Nephron progenitor cell (in vitro differentiated cells): ENCODE measurements at places on chromosomes 1 and 21.
A peak's percentile ranks its signal among the peaks of the same experiment; 100 is the strongest.

GRCh38 chr1:90835661-90836344 lies 118.7 kb upstream of the BARHL2 start:
- peak; percentile 40 for DNase-seq

GRCh38 chr1:19613171-19613703 lies 30.9 kb upstream of the NBL1 start:
- DNase-seq, result no peak

- no peak for DNase-seq
Observed at GRCh38 chr1:175331891-175332290, 139.3 kb upstream of the KIAA0040 start.

GRCh38 chr1:47759251-47759935 lies 237.8 kb downstream of the TRABD2B start:
- DNase-seq, result no peak

DNA sequence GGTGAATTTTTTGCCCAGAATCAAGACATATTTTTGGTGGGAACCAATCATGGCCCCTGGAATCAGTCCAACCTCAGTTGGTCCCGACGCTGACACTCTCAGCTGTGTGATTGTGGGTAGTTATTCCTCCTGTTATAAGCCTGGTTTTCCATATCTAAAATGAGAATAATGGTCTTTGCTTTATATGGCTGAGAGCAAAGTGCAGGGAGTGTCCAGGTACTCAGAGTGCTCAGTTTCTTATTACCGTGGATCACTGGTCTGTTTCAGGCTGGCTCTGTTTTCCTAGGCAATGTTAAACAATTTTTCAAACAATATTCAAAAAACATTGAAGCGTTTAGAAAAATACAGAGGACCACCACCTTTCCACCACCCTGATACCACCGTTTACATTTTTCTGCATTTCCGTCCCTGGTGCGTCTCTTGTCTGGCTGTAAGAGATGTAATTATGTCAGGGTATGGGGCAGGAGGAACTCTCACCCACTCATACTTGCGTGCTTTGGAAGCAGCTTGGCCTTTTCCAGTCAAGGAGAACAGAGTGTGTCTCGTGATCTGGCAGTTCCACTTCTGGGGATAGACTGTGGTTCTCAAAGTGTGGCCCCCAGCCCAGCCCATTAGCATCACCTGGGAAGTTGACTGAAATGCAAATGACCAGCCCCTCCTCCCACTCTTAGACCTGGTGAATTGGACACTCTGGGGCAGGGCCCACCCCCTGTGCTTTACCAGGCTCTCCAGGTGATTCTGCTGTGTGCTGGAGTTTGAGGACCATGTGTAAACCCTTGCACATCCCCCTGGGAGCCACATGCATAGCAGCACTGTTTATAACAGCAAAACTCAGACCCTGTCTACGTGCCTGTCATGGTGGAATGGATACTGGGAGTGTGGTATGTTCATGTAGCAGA lies 6.8 kb downstream of the MX1 start:
- DNase-seq, result no peak

DNA sequence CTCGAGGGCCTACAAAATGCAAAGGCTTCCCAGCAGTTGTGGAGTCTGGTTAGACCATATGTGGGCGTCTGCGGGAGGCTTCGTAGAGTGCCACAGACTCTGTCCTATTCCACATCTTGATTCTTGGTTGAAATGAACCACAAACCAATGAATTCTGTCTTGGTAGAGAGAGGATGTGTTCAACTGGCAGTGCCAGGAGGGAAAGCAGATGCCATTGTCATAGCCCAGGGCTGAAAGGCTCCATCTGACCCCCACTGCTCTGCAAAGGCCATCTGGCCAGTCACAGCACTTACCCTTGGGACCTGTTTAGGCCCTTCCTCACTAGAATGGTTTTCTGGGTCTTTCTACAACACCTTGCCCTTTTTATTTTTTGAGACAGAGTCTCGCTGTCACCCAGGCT lies 22.1 kb downstream of the ACOT11 start:
- DNase-seq, result no peak

DNA sequence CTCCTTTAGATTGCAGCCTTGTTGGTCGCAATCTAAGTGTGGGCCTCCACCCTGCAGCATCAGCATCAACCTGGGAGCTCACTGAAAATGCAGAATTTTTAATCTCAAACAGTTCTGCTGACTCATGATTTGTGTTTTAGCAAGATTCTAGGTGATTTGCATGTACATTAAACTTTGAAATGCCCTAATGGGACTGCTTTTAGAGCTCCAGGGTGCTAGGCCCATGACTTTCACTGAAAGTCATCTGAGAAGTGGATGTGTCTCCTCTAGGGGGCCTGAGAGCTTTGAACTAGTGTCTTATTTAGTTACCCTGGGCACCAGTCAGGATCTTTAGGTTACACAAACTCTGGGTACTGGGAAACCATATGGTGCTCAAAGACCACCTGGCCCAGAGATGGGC lies 9.0 kb downstream of the TRIM67 start:
- no peak for DNase-seq

DNA sequence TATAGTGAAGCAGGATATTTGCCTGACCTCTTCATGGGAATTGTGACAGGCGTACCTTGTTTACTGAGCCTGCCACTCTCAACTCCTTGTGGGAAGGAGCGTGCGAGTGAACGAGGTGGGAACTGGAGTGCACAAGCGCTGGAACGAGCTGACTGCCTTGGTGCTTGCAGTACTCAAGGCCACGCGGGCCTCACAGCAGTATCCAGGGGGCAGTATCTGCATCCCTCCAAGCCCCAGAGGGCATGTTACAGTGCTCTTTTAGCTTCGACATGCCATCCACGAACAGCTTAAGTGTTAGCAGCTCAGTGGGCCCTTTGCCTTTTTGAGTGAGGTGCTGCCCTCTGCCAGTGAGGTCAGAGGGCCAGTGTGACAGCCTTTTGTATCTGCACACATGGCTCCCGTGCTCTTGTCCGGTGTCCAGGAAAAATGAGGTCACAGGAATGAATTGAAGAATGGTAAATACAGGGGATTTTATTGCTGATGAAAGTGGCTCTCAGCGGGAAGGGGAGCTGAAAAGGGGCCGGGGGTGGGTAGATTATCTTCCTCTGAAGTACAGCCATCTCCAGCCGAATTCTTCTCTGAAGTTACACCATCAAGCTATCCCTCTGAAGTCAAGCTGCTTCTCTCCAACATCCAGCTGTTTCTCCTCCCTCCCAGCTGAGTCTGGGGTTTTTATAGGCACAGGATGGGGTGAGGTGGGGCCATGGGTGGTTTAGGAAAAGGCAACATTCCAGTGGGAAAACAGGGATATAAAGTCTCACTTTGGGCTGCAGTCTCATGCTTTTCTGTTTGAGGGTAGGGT lies 69.3 kb downstream of the EPB41 start:
- DNase-seq, result peak; percentile 6

GRCh38 chr1:208291923-208292711 lies 47.9 kb upstream of the PLXNA2 start:
- no peak for DNase-seq

DNA sequence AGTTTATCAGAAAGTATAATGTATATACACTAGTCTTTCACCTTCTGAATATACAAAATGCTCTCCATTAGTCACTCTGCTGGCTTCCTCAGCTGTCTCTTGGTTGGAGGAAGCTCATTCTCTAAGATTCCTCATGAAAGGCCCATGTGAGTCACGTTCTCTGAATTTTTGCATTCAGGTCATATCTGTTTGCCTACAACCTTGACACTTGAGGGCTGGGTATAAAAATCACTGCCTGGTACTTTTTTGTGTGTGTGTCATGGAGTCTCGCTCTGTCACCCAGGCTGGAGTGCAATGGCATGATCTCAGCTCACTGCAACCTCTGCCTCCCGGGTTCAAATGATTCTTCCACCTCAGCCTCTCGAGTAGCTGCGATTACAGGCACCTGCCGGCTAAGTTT lies 2.8 kb upstream of the GALNT2 start:
- no peak for DNase-seq

- DNase-seq, result no peak
Observed at GRCh38 chr1:48002142-48002541, 5.0 kb upstream of the TRABD2B start.

- DNase-seq, result no peak
Observed at GRCh38 chr1:41888756-41889155, 30.0 kb downstream of the HIVEP3 start.

- DNase-seq, result no peak
Observed at GRCh38 chr1:52158218-52158617, 16.3 kb downstream of the ZFYVE9 start.

DNA sequence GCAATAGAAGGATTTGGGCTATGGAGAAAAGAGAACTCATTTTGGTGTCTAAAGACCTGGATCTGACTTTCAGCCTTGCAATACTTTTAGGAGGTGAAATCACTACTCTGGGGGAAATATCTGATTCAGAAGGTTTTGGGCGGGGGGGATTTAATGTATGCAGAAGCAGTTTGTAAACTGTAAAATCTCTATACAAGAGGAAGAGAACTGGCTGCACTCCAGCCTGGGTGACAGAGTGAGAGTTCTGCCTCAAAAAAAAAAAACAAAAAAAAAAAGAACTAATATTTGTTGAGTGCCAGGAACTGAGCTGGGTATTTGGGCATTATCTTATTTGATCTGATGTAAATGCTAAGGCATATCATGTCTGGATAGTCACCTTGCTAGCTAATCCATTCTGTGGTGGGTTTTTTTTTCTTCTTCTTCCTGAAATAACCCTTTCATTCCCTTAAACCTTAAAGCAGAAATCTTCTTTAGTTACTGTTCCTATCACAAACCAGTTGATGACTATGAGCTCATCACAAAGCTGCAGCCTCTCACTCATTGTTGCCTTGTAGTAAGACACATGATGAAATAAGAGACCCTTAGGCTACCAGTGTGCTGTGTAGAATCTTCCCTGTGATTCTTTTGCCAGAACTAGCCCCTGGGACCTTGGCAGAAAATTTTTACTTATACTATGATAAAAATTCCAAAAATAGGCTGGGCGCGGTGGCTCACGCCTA lies 35.6 kb upstream of the SLC16A1 start:
- no peak for DNase-seq

- DNase-seq, result no peak
Observed at GRCh38 chr1:7515175-7515574, 255.9 kb upstream of the VAMP3 start.

- DNase-seq, result no peak
Observed at GRCh38 chr1:156281693-156282478, 739 bp downstream of the SMG5 start.

- DNase-seq, result no peak
Observed at GRCh38 chr1:210938416-210938925, 195.5 kb downstream of the KCNH1 start.

- DNase-seq, result no peak
Observed at GRCh38 chr1:231985296-231986023, 358.9 kb downstream of the DISC1 start.

GRCh38 chr21:38561613-38562581 lies 63.6 kb upstream of the ERG start:
- no peak for DNase-seq

- no peak for DNase-seq
Observed at GRCh38 chr21:45376459-45377324, 28.3 kb upstream of the COL18A1 start.

DNA sequence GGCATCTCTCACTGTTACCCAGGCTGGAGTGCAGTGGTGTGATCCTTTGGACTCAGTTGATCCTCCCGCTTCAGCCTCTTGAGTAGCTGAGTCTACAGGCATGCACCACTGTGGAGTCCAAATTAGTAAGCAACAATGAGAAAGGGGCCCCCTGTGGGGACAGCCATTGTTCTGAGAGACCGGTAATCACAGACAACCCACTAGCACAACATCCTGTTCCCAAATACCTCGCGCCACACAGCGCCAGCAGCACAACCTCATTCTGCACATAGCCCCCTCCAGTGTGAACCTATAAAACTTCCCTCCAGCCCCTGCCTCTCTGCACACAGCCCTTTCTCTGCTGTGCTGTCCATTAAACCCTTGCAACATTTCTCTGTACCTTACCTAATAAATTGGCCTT lies 226.4 kb downstream of the DYRK1A start:
- no peak for DNase-seq

- no peak for DNase-seq
Observed at GRCh38 chr1:118257946-118258345, 72.9 kb upstream of the SPAG17 start.

GRCh38 chr1:207868251-207868773 lies 42.6 kb downstream of the CD34 start:
- DNase-seq, result no peak

GRCh38 chr1:217425422-217425821 lies 205.5 kb downstream of the GPATCH2 start:
- DNase-seq, result no peak

DNA sequence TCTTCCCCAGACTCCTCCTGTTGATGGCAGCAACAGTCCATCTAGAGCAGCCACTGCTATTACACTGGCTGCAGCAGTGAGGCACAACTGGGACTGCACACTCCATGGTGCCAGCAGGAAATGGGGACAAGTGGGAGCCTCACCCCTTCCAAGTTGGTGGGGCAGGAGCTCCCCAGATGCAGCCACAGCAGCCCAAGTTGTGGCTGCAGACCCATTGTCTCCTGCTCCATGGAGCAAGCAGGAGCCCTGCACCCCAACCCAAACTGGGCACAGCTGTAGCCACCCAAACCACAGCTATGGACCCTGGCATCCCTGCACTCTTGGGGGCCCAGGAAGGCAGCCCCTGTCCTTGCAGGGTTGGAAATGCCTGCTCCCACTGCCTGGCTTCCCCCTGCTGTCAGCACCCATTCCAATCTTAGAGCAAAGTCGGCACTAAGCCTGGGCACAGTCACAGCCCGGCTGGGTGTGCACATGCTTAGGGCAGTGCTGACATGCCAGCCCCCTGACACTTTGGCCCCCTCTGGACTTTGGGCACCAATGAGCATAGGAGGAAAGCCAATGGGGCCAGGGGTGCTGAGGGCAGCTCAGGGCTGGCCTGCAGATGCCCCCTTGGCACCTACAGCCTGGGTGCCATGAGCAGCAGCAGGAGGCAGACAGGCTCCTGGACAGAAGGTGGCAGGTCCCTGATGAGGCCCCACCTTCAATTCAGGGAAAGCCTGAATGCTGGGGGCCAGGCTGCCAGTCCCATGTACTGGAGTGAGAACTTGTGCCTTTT lies 44.0 kb downstream of the MATN1 start:
- DNase-seq, result no peak

- DNase-seq, result no peak
Observed at GRCh38 chr1:53559854-53560580, 100.8 kb downstream of the DMRTB1 start.

- no peak for DNase-seq
Observed at GRCh38 chr21:36916718-36917117, 49.8 kb downstream of the HLCS start.

GRCh38 chr21:36321325-36322082 lies 1.5 kb downstream of the MORC3 start:
- DNase-seq, result peak; percentile 8

GRCh38 chr21:40846103-40846502 lies 855 bp downstream of the DSCAM start:
- no peak for DNase-seq

GRCh38 chr1:192316942-192317450 lies at the start of gene RGS21:
TSS of gene RGS21 (plus strand) at chr1:192316992. CDS start at chr1:192343037, 26,045 bp downstream.
- DNase-seq, result no peak

- DNase-seq, result no peak
Observed at GRCh38 chr1:155794605-155795245, 62.3 kb downstream of the GON4L start.

- no peak for DNase-seq
Observed at GRCh38 chr21:27219068-27219467, 252.2 kb upstream of the ADAMTS5 start.

GRCh38 chr1:69737527-69738185 lies 169.9 kb downstream of the LRRC7 start:
- DNase-seq, result peak; percentile 19

GRCh38 chr1:119731741-119732430 lies 20.2 kb downstream of the PHGDH start:
- DNase-seq, result no peak
